ENCODE measurements at places on chromosomes 1 and 21.

DNA sequence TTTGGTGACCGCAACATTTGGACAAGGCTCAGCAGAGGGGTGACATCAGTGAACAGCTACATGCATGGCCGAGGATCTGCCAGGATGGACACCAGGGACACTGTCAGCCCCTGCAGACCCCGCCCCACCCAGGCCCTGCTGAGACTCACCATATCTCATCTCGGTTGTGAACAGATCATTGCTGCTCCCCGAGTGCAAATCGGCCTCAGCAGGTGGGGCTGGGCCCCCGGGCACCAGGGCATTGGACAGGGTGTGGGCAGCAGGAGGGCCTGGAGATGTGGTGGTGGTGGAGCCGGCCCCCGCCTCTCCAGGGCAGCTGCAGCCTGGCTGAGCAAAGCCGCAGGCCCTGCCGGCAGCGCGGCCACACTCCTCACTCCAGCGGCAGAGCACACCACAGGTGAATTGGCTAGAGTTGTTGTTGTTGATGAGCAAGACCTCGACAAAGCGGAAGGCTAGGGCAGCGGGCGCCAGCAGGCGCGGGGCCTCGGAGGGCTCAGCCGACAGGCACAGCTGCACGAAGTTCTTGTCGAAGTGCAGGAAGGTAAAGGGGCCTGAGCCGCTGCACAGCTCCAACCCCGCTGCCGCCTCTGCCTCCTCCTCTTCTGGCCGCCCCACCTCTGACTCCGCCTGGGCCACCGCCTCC lies 8.2 kb downstream of the ADGRB2 start:
- no peak for DNase-seq

DNA sequence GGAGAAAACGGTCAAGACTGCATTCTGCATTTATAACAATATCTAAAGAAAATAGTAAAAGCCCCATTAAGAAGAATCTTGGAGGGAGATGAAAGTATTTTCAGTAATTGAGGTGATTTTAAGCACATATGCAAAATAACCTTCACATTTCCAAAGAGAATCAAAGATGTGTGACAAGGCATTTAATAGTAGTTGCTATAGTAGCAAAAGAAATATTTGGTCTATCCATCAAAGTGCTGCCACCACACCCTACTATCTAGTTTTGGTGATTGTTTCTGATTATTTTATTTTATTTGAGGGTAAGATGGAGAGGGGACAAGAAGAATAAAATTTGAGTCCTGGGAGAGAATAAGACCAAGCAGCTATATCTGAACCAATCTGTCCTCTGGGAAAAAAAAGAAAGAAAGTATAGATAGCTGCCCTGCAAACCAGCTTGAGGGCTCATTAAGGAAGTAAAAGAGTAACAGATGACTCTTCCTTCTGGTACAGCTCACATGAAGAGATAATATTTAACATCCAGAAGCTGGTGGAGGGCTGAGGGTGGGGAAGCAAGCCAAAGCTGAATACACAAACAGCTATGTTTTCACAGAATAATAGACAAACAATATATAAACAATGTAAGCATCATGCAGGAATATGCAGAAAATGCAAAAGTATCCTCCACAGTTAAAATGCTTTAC lies 47.2 kb upstream of the RASAL2 start:
- DNase-seq, result no peak

DNA sequence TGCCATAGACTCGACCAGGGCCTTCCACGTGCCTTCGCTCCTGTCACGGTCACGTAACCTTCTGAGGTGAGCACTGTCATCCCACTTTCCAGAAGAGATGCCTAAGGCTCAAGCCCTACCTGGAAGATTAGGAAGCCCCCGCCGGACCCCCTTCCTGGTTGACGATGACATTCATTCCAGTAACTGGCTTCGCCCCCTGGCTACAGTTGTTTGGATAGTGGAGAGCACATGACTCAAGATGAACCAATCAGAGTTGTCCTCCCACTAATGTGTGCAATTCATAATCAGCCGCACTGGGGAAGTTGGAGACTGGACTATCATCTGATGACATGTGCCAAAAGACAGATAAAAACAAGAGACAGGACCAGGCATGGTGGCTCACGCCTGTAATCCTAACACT lies 104.0 kb upstream of the GJB5 start:
- no peak for DNase-seq

- no peak for DNase-seq
Measured at GRCh38 chr1:156516821-156517220, 16.2 kb upstream of the MEF2D start.

DNA sequence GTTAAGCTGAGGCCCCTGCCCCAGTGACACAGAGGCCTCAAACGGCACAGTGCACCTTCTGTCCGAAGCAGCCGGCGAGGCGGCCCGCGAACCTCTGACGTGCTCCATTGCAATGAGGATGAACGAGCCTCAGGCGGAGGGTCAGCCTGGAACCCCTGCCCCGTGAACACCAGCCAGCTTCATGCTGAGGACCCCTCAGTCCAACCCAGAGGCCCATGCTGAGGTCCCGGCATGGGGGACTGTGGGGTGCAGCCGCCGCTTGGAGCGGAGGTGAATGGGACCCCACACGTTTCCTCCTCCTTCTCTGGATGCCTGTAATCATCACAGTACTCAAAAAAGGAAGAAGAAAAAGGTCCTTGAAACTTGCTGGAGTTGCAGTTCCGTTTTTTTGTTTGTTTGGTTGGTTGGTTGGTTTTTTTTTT lies 62.1 kb downstream of the PRKCZ start:
- DNase-seq, result no peak

DNA sequence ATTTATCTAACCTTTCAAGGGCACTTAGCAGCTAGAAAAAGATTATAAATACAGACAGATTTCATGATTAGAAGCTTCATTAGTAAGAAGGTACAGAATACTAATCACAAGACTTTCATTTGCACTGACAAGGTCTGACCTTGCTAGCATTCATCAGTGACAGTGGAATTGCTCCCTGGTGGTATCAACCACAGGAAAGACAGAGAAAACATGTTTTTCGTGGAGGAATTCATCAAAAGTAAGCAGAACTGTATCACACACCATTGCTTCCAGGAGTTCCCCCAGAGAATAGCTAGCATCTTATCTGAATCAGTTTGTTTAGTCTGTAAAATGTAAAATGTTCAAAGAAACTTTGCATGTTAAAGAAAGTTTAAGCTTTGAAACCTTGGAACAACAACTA lies 20.6 kb upstream of the CRB1 start:
- DNase-seq, result no peak

GRCh38 chr1:2504225-2504948 lies 22.0 kb downstream of the PANK4 start:
- no peak for DNase-seq
